Occipital lobe (tissue), 3 donors: ENCODE measurements at places on chromosomes 3 and 15. TPM values are rescaled to one million over a fixed set of nuclear protein-coding genes. Genes with fewer than 3 reads are reported as not detected.

GRCh38 chr3:143170676-143171075 lies 51.1 kb downstream of the CHST2 start:
- DNase-seq: no peak

GRCh38 chr3:149085828-149086231 lies 503 bp downstream of the HLTF start:
- peak; percentile 35 for DNase-seq

DNA sequence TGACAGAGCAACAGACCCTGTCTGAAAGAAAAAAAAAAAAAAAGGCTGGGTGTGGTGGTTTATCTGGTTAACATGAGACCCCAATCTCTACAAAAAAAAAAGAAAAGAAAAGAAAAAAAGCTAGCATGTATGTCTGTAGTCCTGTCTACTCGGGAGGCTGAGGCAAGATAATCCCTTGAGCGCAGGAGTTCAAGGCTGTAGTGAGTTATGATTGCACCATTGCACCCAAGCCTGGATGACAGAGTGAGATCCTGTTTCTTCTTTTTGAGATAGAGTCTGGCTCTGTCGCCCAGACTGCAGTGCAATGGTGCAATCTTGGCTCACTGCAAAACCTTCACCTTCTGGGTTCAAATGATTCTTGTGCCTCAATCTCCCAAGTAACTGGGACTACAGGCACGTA lies 8.4 kb upstream of the DHX30 start:
- no peak for DNase-seq

ITIH1 gene
- 0.94 TPM for total RNA-seq

GRCh38 chr15:90558171-90558573 lies 28.4 kb downstream of the CRTC3 start:
- no peak for DNase-seq

DNA sequence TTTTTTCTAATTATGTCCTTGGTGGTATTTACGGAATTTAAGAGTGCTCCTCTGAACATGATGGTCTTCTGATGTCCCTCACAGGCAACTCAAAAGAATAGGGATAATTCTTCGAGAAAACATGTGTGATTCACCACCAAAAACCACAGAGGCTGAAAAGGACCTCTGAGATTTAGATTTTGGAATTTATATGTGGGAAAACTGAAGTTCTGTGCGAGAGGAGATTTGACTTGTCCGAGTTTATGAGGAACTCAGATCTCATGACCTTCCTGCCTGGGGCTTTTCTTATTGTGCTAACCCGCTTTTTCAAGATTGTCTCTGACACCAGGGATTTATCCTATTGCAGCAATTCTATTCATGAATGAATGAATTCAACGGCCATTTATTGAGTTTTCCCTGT lies 142.4 kb downstream of the FAM43A start:
- DNase-seq: no peak

- no peak for DNase-seq
Measured at GRCh38 chr3:137332297-137332696, 374.5 kb downstream of the IL20RB start.

DNA sequence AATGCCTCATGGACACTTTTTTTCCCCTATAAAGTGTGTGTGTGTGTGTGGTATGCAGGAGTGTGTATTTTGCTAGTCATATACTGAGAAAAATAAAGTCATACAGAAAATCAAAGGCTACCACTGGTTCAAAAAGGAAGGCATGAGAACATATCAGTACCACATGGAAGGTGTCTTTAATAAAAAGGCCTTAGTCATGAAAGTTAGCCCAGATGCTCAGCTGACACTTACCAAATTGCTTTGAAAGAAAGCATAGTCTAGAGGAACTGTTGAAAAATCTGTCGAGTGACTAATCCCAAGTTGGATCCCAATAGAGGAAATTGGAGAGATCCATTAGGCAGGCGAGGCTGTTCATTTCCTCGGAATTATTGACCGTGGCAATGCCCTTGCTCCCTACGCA lies 432.9 kb upstream of the CFAP20DC start:
- DNase-seq: no peak

DNA sequence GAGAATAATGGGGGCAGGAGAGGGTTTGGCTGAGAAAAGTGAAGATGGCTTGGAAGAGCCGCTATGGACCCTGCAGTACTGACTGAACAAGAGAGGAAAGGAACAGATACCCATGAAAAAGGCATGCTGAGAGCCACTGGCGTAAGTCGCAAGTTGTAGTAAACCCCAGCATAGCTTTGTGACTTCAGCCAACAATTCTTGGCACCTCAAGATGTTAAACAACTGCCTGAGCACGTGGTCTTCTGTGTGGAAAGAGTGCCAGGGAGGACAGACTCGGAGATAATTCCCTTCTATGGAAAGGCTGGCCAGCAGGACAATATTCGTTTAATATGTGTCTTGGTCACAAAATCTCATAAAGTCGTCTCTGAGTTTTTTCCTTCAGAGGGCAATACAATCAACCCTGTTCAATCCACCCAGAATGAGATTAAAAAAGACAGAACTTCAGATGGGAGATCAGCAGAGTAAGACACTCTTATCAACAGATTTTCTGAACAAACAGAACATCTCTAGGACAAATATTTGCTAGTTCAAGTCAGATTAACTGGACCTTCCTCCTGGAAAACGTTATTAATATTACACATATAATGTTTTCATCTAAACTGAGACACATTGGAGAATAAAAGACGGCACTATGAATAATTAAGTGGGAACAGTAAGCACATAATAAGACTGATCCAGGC lies 49.2 kb downstream of the NEK10 start:
- DNase-seq: no peak

VGLL3 gene
- 1.7 TPM for total RNA-seq

HRG gene
- not detected for total RNA-seq

DNA sequence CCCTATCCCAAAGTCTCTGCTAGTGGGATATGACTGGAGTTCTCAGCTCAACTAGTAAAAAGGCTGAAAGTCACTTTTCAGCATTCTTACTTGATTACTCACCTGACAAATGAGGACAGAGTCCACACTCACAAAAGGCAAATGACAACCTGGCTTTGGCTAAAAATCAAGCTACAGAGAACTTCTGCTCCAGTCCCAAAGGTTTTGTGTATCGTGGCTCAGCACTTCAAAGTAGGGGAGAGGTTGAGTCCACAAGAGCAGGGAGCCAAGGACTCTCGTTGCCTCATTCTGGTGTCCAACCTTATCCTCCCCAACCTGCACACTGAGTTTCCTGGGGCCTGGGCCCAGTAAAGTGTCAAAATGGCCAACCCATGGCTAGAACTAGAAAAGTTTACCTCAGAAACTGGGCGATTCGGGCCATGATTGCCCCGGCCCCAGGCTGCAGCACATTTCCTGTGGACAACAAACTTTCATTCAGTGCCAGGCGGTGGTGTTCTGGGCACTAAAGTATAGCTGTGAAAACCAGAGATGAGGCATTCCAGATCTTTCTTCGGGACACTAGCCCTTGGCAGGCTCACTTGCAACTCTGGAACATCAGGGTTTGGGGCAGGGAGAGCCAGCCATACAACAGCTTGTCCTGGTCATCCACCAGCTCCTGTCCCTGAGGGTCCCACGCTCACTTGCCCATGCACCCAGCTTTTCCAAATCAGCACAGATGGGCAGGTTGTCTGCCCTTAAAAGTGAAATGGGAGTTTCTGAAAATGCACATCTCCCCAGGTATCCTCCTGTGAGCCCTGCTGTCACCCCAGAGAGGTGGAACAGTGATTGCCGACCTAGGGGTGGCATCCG lies 3.1 kb downstream of the ACAA1 start:
- DNase-seq: no peak

DNA sequence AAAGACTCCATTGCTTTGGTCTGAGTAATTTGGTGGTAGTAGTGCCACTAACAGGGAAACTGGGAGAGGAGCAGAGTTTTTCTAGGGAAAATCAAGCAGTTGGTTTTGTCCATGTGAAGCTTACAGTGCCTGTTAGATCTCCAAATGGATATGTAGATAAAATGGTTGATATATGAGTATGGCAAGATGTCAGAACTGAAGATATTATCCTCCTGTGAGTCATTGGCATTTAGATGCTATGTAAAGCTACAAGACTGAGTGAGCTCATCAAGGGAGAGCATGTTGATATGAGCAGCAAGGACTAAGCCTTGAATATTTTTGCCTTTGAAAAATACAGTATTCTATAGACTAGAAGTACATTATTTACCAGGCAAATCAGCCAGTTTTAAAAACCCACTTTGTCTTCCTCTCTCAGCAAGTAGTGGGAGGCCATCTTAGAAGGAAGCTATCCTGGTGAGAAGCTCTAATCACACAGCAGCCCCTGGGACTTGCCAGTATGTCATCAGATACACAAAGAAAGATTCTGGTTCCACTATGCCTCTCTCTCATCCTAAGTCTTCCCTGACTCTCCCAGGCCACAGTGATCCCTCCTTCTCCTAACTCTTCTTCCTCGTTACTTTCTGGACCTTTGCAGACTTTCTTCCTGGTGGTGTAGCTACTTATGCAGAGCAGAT lies 77.4 kb upstream of the ANKRD28 start:
- DNase-seq: no peak

FSTL1 gene
- total RNA-seq: 63.8 TPM

DNA sequence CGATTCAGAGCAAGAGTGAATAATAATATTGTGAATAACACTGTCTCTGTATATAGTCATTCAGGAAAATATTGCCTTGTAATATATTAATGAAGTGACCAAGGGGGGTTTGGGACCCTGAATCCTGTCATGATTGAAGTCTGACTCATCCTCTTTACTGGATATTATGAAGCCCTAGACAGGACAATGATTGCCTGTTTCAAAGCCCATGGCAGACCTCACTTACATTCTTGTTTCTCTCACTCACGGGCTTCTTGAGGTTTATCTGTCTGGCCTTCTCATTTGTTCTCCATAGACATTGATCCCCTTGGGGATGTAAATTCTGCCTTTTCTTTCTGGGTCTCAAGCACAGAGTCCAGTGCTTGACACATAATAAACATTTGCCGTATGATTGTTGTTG lies 449.3 kb upstream of the THRB start:
- no peak for DNase-seq

MUSTN1 gene
- not detected for total RNA-seq

PLA2G4E gene
- total RNA-seq: not detected

DNA sequence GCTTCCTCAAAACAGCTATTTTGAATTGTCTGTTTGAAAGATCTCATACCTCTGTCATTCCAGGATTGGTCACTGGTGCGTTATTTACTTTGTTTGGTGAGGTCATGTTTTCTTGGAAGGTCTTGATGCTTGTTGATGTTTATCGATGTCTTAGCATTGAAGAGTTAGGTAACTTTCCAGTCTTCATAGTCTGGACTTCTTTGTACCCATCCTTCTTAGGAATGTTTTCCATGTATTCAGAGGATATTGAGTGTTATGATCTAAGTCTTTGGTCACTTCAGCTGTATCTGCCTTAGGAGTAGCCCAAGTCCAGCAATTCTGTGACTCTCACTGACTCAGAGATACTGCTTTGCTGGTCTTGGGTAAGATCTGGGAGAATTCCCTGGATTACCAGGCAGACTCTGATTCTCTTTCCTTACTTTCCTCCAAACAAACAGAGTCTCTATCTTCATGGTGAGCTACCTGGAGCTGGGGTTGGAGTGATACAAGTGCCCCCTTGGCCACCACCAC lies 398.6 kb downstream of the ZIC4 start:
- no peak for DNase-seq
